ENCODE measurements at places on chromosomes 1 and 21. TPM values are rescaled to one million over a fixed set of nuclear protein-coding genes. Genes with fewer than 3 reads are reported as not detected.

Gene DHRS3
- 104 TPM for total RNA-seq

Gene LMX1A
- not detected for total RNA-seq

Gene CHI3L2
- not detected for total RNA-seq

Gene LAMC2
- 6.7 TPM for total RNA-seq

Gene KCNT2
- total RNA-seq = 0.78 TPM

Gene SPRR3
- not detected for total RNA-seq

Gene CIART
- total RNA-seq = 1.3 TPM

Gene FMOD
- total RNA-seq = 18.7 TPM

GRCh38 chr1:33392639-33393038 lies 38.3 kb downstream of the PHC2 start:
- peak; percentile 21 for DNase-seq

- no peak for DNase-seq
These were observed 648 bp upstream of the TRAPPC3 start for GRCh38 chr1:36149973-36150295.

DNA sequence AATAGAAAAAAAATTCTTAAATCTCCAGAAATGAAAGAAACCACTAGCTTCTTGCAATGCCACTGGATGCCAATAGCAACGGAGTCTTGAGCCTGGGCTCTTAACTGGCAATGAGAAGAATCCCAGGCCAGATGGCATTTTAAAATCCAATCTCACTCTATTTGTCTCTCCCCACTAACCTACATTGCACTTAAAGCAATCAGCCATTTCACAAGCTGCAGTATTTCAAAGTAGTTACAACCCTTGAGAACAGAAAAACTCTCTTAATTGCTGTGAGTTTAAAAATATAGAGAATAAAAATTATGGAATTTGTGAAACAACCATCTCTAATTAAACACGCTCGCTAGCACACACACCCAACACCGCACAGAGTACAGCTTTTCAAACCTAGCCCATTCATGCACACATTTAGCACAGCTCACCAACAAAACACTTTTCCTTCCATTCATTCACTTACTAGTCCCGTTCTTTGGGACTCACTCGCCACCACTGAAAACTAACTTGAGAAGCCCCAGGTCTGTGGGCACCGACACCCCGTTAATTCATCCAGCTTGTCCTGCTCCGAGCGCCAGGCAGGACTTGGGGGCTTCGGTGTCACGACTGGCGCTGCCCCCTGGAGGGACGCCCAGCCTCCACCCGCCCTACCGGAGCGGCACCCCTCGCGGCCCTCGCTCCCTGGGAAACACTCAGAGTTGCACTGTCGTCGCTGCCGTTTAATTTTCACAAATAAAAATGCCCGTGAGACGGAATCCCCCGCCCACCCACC lies 1.0 kb downstream of the DDAH1 start:
- DNase-seq = no peak

DNA sequence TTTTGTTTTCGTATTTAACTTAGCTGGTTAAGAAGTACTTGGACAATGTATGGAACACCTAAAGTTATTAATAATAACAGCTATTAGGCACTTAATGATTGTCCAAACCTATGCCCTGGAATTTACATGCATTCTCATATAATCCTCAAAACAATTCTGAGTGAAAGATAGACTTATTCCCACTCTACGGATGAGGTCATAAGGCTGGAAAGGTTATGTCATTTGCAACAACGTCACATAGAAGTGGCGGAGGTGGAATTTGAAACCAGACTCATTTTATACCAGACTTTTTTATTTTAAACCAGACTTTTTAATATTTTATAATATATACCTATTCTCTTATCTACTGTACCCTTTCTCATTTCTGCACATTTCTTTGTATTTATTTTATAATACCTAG lies 8.4 kb downstream of the LRRC8D start:
- DNase-seq = no peak

GRCh38 chr1:76782809-76783208 lies 84.5 kb upstream of the ST6GALNAC5 start:
- no peak for DNase-seq

DNA sequence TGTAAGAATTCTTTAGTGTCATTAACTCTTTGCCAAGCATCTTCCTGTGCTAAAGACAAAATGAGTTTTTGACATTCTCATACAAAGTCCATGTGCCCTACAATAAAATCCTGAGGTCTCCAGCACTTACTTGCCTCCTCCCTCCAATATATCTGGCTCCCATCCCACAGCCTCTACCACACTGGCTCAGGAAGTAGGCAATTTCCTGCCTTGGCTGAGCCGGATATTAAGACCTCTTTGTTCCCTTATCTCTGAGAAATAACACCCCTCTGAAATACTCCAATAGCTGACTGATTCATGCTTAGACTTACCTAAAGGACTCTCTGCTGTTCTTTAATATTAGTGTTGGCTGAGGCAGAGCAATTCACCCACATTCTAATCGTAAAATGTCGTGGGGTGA lies 37.6 kb upstream of the GORAB start:
- DNase-seq = peak; percentile 7

GRCh38 chr1:151981178-151981525 lies 12.5 kb downstream of the S100A10 start:
- DNase-seq = no peak

GRCh38 chr1:228267962-228268880 lies 60.4 kb downstream of the OBSCN start:
- no peak for DNase-seq

- no peak for DNase-seq
These were observed 19.1 kb downstream of the C1orf116 start for GRCh38 chr1:207013321-207014085.

- no peak for DNase-seq
These were observed 112.1 kb upstream of the SLC45A1 start for GRCh38 chr1:8205771-8206170.

- no peak for DNase-seq
These were observed 72.7 kb downstream of the MAST2 start for GRCh38 chr1:45876000-45876617.

GRCh38 chr21:41825216-41825615 lies 53.9 kb downstream of the PRDM15 start:
- DNase-seq = no peak

GRCh38 chr1:209486861-209487593 lies 96.5 kb upstream of the CAMK1G start:
- no peak for DNase-seq

GRCh38 chr1:232901255-232901654 lies 49.2 kb upstream of the NTPCR start:
- no peak for DNase-seq

- DNase-seq = no peak
These were observed 35.1 kb downstream of the UAP1 start for GRCh38 chr1:162596514-162597170.

- no peak for DNase-seq
These were observed 987 bp downstream of the GPR137B start for GRCh38 chr1:236143104-236143948.

DNA sequence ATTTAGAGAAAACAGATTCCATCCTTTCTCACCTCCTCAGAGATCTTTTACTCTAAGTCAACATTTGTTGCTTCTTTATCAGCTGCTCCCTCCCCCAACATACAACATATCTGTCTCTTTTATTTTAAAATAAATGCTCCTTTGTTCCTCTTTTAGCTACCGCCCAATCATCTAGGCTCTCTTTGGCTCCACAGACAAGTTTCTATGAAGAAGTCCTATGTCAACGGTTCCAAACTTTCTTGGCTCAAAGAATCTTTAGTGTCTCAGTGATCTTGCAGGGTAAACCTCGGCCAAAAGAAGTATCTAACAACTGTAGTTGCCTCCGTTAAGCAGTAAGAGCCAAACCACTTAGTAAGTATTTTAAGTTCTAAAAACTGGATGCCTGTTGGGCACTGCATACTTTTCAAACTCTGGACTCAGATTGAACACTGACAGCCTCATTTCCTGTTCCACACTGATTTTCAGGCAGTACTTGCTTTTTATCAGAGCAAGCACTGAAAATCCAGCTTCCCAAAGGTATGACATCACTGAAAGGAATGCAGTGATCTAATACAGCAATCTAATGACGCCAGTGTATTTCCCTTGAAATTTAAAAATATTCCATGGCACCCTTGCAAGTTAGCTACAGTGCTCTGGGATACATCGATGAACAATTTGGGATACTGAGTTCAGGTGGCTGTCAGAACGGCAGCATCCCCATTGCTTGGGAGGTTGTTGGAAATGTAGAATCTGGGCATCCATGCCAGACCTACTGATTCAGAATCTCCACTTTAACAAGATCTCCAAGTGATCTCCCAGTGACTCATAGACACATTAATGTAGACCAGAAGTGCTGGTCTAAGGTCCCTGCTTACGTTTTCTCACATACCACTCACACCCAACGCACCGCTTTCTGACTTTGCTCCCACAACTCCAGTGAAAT lies 26.8 kb downstream of the EGLN1 start:
- DNase-seq = no peak

GRCh38 chr1:238701024-238701423 lies 685.3 kb upstream of the CHRM3 start:
- DNase-seq = no peak

- peak; percentile 57 for DNase-seq
These were observed 11.1 kb downstream of the PDZK1 start for GRCh38 chr1:145695821-145696629.

DNA sequence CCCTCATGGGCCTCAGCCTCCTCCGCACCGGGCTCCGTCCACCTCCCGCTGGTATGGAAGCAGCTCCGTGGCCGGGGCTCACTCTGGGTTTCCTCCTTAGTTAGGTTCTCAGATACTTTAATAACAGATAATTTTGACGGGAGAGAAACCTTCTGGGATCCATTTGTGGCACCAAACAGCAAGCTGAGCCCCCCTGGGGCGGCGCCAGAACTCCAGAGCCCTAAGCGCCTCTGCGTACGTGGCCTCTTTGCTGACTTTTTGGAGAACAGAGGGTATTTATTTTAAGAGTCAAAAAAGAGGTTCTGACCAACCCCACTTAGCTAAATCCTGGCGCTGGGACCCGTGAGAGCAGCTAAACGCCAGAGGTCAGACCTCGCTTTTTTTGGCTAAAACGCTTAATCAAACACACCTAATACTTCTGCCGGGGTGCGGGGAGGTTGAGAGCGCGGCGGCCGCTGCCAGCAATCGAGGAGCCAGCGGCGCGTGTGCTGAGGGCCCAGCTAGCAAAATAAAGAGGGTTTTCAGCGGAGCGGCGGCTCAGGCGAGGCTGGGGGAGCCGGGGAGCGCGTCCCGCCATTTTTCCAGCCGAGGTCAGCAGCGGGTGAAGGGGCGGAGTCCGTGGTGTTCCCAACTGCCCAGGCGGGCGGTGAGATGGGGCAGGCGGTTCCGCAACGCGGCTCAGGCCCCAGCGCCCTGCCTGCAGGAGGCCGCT lies 171.7 kb downstream of the PRDM16 start:
- no peak for DNase-seq
